ENCODE measurements at places on chromosomes 13 and 19.

- no peak for DNase-seq
Observed at GRCh38 chr19:42521346-42522030, 6.8 kb downstream of the CEACAM1 start.

DNA sequence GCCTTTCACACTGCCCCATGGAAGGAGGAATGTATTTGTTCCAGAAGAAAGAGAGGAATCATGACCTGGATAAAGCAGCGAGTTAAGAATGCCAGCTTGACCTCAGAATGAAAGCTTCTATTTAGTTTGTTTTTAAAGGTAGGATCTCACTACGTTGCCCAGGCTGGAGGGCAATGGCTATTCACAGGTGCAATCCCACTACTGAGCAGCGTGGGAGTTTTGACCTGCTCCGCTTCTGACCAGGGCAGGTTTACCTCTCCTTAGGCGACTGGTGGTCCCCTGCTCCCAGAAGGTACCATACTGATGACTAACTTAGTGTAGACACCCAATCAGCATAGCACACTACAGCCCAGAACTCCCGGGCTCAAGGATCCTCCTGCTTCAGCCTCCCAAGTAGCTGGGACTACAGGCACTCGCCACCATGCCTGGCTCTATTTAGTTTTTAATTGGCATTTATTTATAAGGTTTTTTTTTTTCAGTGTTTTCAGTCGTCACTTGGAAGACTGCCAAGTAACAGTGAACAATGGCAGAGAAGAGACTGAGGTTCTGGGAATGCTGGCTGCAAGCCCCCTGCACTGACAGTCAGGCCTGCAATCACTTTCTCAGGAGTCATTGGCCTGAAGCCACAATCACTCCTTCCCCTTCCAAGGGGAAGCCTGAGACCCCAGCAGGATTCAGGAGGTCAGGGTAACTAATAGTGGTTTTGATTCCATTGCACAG, 73.1 kb downstream of the EPS15L1 start:
- DNase-seq: no peak

- DNase-seq: no peak
Observed at GRCh38 chr19:48663667-48664066, 9.2 kb downstream of the NTN5 start.

GRCh38 chr13:48158290-48158689, 63.4 kb upstream of the MED4 start:
- DNase-seq: no peak

GRCh38 chr13:23748109-23748990, 140.8 kb downstream of the MIPEP start:
- no peak for DNase-seq

GRCh38 chr19:41339936-41340335, 13.8 kb downstream of the TGFB1 start:
- no peak for DNase-seq

DNA sequence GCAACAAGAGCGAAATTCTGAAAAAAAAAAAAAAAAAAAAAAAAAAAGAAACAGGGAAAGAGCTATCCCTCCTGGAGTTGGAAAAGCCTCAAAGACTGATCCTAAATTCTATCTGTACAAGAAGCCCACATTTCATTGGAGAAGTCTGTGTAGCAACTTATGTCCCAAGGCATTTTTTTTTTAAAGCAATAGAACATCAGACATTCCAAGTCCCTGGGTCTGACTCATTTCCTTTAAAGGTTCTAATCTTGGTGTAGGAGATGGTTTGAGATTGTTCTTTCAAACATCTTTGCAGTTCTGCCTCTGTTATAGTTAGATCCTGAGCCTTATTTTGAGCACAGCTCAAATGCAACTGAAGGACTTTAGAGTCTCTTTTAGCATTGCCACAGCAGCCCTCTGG, 706.5 kb upstream of the MIR17HG start:
- DNase-seq: no peak
